NCI-H2081 (cell line): ENCODE measurements at places on chromosomes 1 and 21.
A peak's percentile ranks its signal among the peaks of the same experiment; 100 is the strongest.

- peak; percentile 26 for DNase-seq
These were observed 6.5 kb upstream of the FGGY start for GRCh38 chr1:59290193-59290949.

GRCh38 chr1:183212870-183213269 lies 26.8 kb downstream of the LAMC2 start:
- no peak for DNase-seq

- DNase-seq: no peak
These were observed 1.9 kb upstream of the PIGV start for GRCh38 chr1:26785611-26786436.

GRCh38 chr1:23726686-23727085 lies 16.6 kb upstream of the ELOA start:
- no peak for DNase-seq

- DNase-seq: peak; percentile 84
These were observed 186.1 kb downstream of the CLEC20A start for GRCh38 chr1:178310685-178311105.

- no peak for DNase-seq
These were observed 3.0 kb downstream of the IL22RA1 start for GRCh38 chr1:24139841-24140425.
